Right ventricle myocardium inferior (tissue), 1 donor: ENCODE measurements at places on chromosomes 4 and X. TPM values are rescaled to one million over a fixed set of nuclear protein-coding genes. Genes with fewer than 3 reads are reported as not detected.

DNA sequence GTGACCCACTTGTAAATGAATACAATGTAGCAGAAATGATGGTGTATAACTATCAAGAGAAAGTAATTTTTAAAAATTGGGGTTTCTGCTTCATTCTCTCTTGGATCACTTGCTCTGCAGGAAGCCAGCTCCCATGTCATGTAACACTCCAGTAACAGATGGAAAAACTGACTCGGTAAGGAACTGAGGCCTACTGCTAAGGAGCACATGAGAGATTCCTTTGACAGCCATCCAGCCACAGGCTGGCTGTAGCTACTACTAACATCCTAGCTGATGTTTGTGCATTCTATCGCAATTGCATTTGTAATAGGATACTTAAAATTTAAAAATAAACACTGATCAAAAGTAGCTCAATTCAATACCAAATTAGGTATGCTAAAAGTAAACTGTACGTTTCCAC lies 102.3 kb upstream of the MAB21L2 start:
- DNase-seq = no peak

DNA sequence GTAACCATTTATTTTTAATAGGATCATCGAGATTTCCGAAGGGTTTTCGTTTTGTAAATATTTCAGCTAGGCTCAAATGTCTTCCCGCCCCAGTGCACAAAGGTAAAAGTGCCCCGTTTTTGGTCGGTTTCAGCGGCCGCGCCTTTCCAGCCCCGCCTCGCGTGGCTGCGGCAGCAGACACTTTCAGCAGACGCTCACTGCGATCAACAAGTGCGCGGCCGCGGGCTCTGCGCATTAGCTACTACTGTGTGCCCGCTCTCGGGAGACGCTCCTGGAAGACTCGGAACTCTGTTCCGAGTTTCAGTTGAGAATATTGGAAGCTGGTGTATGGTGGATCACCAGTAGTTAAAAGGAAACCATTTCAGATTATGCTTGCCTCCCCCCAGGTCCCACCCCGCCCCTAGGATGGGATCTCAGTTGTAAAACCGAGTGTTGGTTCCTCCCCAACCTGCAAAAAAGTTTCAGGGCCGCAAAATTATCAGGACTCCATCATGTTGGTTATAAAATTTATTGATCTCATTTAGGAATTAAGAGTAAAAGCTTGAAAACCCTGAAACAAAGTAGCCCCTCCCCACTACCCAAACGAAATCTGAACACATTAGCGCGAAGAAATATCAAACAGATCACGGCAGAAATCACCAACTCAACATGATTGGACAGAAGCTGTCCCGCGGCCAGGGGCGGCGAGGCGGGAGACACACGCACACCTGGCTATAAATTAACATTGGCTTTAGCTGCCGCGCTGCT lies 2.2 kb downstream of the SOX3 start:
- DNase-seq = no peak

- DNase-seq = no peak
Observed at GRCh38 chrX:19846995-19847790, 40.2 kb downstream of the SH3KBP1 start.

MAGEA8 gene
- not detected for total RNA-seq

GRCh38 chrX:121781991-121782390 lies 734.6 kb downstream of the GLUD2 start:
- DNase-seq = no peak

- DNase-seq = no peak
Observed at GRCh38 chrX:24241822-24242648, 71.8 kb downstream of the SUPT20HL2 start.

CCSER1 gene
- total RNA-seq = 12.9 TPM

CXCL5 gene
- total RNA-seq = 0.08 TPM

GRCh38 chr4:72768364-72768763 lies 199.3 kb upstream of the ADAMTS3 start:
- DNase-seq = no peak

DNA sequence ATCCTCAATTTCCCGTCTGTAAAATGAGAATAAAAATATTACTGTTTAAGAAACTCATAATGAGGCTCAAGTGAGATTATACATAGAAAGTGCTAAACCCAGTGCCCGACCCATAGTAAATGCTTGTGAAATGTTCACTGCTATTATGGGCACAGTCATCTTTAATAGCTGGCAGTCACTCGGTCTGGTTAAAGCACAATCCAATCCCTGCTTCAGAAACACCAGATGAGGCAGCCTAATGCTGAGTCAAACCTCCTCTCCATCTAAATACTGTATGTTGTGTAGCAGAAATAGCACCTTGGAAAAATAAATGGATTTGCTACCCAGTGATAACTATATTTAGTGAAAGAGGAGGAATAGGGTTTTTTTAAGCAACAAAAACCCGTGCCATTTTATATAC lies 14.5 kb downstream of the EVC2 start:
- DNase-seq = no peak

PPP1R2C gene
- not detected for total RNA-seq

DNA sequence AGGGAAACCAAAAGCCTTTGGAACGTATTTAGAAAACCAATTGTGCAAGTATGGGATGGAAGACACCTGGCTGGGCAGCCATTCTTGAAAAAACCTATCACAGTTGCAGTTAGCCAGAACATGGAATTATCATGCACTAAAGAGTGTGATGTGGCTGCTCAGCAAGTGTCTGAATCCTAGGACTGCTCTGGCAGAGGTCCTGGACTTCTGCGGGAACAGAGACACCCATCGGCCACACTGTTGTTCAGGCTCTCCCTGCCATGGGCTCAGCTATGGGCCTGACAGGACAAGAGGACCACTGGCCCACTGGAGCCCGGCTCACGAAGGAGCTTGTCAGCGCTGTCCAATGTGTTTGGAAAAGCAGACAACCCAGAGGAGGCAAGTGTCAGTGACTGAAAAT lies 115.7 kb upstream of the GPC4 start:
- DNase-seq = no peak

- DNase-seq = no peak
Observed at GRCh38 chrX:148784856-148785255, 284.4 kb downstream of the AFF2 start.

GRCh38 chr4:48379587-48380180 lies 38.4 kb downstream of the SLAIN2 start:
- DNase-seq = no peak

AR gene
- 23.9 TPM for total RNA-seq

DNA sequence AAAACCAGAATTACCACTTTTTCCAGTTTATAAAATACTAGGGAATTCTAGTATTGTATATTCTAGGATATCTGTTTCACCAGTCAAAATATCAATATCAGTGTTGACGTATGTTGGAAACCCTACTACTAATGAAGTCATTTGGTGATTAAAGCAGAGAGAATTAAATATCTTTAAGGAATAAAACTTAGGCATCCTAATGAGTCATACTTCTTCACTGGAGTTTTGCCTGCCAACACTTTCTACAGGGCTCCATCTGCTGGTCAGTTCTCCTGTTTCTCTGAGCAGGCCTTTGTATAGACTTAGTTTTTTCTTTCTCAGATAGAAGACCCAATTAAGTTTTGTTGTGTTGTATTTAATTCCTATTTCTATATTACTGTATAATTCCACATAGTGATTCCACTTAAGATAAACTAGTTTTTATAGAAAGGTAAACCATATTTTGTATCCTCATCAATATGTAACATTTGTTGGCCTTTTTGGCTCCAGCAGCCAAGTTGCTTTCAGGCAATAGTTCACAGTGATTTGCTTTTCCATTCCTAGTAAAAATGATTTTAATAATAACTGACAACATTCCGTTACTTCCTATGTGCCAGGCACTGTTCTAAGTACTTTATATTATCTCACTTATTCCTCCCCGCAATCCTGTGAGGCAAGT lies 3.5 kb downstream of the AP1AR start:
- DNase-seq = no peak

DNA sequence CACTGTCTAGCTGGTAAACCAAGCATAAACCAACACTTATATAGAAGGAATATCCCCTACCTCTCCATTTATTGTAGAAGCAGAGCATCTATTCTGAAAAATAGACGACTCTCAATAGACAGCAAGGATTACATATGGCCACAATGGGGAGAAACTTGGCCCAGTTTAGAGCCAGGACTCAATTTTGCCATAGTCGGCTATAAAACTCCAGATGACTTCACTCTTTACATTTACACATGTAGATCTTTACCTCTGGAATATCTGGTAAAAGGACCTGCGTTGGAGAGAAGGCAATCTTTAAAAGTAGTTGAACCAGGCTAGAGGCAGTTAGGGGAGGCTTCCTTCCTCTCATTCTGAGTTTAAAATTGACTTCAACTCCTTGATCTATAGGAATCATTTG lies 77.3 kb downstream of the HMGB2 start:
- DNase-seq = no peak

DNA sequence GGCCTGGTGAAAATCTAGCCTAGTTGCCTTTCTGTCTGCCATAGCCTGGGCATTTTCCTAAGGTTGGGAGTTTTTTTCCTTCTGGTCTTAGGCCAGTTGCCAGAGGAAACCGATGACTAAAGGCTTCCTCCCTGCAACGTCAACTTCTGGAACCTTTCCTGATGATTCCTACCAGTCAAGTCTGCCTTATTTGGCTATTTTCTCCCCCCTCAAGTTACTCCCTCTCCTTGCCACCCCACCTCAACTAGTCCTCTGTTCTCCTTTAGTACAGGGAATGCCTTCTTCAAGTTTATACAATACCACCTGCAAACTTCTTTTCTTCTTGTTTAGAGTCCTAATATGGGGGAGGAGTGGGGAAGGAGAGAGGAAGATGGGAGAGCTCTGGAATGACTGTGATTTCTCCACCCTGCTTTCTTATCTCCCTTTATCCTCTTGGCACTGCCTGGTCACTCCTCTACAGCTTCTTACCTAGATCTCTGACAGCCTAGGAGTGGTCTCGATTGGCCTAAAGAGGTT lies 10.6 kb downstream of the MSN start:
- DNase-seq = no peak

- no peak for DNase-seq
Observed at GRCh38 chr4:141078871-141079270, 54.4 kb downstream of the RNF150 start.

- DNase-seq = no peak
Observed at GRCh38 chr4:184503869-184504300, 29.5 kb upstream of the IRF2 start.

IL13RA1 gene
- total RNA-seq = 19.7 TPM

DNA sequence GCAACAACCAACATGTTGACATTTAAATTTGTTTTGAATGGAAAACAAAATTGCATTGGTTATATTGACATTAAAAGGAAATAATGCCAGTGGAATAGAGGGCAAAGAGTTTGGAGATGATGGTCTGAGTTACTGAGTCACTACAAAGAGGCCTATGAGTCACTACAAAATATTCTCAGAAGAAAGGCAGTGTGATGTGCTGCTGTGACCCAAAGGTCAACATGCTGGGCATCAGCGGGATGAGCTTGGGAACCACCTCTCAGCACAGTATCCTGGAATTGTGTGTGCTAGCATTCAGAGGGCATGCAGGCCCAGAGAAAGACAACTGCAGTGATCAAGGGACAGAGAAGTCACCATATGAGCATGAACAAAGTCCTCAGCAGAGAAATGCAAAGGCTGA lies 2.8 kb downstream of the CMC4 start:
- DNase-seq = no peak

GRCh38 chrX:53458082-53458481 lies 23.9 kb upstream of the HSD17B10 start:
- DNase-seq = no peak

LDOC1 gene
- total RNA-seq = 4.8 TPM

RIBC1 gene
- total RNA-seq = 0.62 TPM

DNA sequence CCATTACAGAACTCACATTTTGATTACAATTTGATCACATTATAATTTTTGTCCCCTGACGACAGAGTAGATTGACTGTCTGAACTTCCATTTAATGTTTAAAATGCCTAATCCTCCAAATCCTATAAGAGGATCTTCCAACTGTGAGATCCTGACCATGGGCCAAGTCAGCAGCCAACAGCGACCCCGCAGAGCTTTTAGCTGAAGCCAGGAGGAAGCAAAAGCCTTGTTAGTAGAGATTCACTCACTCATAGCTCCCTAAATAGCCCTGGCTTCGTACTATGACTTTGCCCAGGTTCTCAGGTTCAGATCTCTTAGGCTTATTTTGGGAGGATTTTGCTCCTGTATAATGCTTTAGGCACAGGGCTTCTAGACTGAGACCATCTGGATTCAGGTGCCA lies 413.1 kb downstream of the NKX6-1 start:
- DNase-seq = no peak

DNA sequence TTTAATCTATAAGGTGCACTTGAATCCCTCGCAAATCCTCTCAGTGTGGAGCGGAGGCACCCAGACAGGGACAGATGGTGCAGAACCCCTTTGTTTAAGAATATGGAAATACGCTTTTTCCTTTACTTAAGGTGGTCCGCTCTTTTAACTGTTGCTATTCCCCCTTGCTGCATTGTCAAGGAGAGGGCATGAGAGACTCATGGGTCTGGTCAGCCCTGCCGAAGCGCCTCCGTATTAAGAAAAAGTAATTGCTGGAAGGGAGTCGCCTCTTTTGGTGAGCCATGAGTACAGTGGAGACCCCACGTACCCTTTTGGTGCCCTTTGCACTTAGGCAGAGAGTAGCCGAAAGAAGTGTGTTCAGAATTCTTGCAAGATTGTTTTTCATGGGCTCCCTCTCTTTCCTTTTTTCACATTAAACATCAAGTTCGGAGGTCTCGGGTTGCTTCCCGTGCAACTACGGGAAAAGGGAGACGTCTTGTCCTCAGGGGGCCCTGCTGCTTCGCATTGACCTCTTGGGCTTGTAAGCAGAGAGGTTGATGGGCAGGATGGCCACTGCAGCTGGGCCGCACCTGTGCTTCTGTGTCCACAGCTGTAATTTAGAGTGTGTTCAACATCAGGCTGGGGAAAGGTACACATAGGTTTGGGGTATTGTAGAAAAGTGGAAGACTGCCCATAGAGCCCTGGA lies 109.6 kb downstream of the SPRY1 start:
- DNase-seq = no peak

- DNase-seq = no peak
Observed at GRCh38 chr4:21205821-21206531, 505.7 kb downstream of the PACRGL start.

DNA sequence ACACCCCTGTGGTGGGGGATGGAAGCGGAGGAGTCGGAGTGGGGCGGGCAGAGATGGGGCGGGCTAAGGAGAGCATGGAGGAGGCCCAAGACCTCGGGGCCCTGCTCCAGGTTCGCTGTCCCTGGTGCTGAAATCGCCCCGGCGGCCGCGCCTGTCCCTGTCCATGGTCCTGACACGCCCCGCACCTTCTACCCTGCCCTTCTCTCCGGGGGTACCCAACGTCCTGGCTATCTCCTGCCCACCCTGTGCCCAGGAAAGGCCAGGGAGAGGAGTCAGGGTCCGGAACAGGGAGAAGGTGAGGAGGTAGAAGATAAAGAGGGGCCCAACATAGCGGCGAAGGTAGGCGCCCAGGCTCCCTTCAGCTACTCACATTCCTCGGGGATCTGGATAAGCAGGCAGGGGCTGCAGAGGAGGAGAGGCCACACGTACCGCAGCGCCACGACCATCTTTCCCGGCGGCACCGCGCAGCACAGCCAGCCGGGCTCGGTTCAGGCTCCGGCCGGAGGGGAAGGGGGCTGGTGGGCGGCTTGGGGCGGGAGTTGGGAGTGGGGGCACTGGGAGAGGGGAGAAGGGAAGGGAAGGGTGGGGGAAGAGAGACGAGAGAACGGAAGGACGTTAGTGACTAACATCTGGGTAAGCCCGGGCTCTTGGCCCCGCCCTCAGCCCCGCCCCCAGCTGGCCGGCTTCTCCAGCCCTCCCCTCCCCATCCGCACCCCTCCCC lies 10.4 kb downstream of the L1CAM start:
- peak; percentile 77 for DNase-seq

TLR2 gene
- total RNA-seq = 4.4 TPM
